ENCODE measurements at places on chromosomes 1 and 21. TPM values are rescaled to one million over a fixed set of nuclear protein-coding genes. Genes with fewer than 3 reads are reported as not detected.

The RNF11 gene
- 152 TPM for polyA plus RNA-seq

The DRAM2 gene
- 72.0 TPM for polyA plus RNA-seq

The CD52 gene
- polyA plus RNA-seq, result 6.8 TPM

The TEDDM1 gene
- 0.19 TPM for polyA plus RNA-seq

The OR2W3 gene
- 0.32 TPM for polyA plus RNA-seq

The WDR77 gene
- polyA plus RNA-seq, result 44.7 TPM

- no peak for DNase-seq
These were observed 4.7 kb upstream of the VASH2 start for GRCh38 chr1:212945463-212946160.

DNA sequence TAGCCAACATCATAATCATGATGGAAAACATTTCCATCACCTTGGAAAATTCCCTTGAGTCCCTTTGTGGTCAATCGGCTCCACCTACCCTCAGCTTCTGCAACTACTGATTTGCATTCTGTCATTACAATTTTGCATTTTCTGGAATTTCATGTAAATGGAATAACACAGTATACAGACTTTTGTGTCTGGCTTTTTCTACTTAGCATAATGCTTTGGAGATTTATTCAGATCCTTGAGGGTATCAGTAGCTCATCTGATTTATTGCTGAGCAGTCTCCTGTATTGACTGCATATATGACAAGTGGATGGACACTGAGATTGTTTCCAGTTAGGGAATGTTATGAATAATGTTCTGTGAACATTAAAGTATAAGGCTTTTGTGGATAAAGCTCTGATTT is 358.3 kb downstream of the USP25 start:
- no peak for DNase-seq

DNA sequence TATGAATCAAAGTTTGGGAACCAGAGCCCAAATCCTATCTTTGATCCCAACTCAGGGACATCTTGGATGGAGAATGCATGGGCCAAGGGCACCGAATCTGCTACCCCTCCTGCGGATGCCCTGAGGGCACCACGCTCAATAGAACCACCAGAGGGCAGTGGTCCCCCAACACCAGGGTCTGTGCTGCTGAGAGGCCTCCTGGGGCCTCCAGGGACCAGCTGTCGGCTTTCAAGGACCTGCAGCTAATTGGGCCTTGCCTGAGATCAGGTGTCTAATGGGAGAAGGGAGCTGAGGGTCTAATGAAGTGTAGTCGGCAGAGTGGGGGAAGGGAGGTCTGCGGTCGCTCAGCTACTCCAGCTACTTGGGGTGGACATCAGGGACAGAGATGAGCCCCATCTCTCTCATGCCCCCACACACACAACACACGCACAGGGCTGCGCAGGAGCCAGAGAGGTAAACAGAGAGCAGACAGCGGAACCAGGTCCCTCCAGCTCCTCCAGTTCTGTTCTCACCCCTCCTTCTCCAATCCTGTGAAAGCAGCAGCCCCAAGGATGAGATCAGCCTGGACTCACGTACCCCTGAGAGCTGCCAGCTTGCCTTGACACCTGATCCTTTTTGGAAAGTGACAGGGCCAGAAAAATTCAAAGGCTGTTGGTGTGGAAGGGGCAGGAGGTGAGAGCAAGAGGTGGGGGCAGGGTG is 34.9 kb upstream of the PPP1R15B start:
- DNase-seq, result peak; percentile 68

DNA sequence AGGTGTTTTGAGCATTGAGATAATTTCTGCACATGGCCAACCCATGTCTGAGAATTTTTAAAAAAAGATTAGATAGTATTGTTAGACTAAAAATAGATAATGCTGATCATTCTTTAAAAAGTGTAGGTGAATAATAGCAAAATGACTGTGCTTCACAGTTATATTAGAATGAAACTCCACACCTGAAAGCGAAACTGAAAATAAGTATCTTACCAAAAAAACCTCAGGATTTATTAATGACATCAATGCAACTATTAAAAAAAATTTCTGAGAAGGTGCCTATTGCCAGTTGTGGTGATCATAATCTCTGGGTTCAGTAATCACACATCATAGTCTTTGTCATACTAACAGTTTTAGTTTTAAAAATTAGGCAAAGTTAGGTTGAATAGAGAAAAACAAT is 36.5 kb downstream of the PLA2G4A start:
- no peak for DNase-seq

GRCh38 chr1:111804776-111805175 is 49.1 kb downstream of the DDX20 start:
- DNase-seq, result no peak

GRCh38 chr1:35539073-35539823 is 18.0 kb downstream of the KIAA0319L start:
- DNase-seq, result no peak

GRCh38 chr1:230143534-230143933 is 76.5 kb downstream of the GALNT2 start:
- no peak for DNase-seq

GRCh38 chr1:162035241-162035640 is 11.6 kb upstream of the OLFML2B start:
- no peak for DNase-seq

- DNase-seq, result no peak
These were observed 70.4 kb downstream of the PRPF38A start for GRCh38 chr1:52474807-52475206.

- no peak for DNase-seq
These were observed 23.5 kb upstream of the DDOST start for GRCh38 chr1:20684651-20685050.

DNA sequence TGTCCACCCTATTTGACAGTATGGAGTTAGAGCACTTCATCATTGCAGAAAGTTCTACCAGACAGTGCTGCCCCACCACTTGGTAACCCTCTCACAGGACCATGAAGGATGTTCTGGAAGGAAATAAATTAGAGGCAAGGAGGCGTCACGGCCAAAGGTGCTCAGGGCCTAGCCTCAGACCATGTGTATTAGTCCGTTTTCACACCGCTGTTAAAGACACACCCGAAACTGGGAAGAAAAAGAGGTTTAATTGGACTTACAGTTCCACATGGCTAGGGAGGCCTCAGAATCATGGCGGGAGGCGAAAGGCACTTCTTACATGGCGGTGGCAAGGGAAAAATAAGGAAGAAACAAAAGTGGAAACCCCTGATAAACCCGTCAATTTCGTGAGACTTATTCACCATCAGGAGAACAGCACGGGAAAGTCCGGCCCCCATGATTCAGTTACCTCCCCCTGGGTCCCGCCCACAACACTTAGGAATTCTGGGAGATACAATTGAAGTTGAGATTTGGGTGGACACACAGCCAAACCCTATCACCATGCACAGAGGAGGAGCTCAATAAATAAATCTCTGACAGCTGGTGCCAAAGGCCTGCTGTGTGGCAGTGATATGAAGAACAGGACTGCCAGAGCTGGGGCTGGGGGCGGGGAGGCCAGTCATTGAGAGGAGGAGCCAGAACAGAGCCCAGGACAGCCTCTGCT is 75.8 kb downstream of the FHAD1 start:
- no peak for DNase-seq

GRCh38 chr1:203629507-203630082 is 3.0 kb downstream of the ATP2B4 start:
- DNase-seq, result no peak

DNA sequence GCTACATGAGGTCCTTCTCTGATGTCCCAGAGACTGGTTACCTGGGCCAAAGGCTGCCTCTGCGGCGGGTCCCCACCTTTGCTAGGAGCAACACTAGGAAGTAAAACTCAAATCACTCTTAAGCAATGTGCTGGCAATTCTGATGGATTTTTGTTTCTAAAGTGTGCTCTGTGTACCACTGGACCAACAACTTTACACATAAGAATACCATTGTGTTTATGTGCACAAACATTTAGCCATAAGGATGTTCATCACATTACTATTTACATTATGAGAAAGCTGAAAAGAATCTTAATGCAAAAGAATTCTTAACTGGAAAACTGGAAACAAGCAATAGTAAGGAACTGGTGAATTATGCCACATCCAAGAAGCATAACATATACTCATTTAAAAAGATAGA is 38.6 kb downstream of the SSBP3 start:
- DNase-seq, result no peak

DNA sequence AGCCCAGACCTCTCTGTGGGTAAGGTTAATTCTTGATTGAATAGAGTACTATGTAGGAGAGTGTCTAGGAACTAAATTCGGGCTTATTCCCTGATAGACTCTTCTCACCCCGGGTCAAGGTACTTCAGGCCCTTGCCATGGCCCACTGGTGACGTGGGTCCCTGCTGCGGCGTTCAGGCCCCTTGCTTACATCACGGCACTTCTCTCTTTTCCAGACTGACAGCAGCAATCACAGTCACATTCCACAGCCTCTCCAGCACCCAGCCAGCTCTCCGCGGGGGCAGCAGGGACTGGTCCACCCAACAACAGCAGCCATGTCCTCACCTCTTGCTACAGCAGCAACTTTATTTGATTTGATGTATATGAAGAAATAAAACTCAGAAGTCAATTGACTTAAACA is 401.2 kb upstream of the VAMP3 start:
- no peak for DNase-seq

GRCh38 chr1:231885209-231885854 is 258.7 kb downstream of the DISC1 start:
- DNase-seq, result no peak

Data from left renal cortex interstitium (tissue), 4 donors.